ENCODE measurements at places on chromosomes 7 and 10.

DNA sequence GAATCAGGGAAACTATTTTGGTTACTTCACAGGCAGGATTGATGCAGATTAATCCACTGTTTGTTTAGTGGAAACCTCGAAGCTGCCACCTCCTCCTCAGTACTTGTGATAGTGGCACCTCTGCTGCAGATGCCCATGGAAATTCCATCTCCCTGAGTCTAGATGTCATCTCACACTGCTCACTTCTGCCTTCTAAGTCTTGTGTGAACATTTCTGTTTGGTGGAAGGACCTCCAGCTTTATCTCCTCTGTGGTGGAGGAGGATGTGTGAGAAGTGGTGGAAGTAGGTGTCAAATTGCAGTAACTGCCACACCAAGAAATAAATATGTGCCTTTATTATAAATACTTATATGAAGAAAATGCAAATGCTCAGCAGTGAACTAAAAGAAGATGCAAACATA is 25.8 kb upstream of the GPR141 start:
- no peak for DNase-seq

- DNase-seq, result no peak
These were observed 35.5 kb upstream of the ZMIZ2 start for GRCh38 chr7:44713141-44713540.

DNA sequence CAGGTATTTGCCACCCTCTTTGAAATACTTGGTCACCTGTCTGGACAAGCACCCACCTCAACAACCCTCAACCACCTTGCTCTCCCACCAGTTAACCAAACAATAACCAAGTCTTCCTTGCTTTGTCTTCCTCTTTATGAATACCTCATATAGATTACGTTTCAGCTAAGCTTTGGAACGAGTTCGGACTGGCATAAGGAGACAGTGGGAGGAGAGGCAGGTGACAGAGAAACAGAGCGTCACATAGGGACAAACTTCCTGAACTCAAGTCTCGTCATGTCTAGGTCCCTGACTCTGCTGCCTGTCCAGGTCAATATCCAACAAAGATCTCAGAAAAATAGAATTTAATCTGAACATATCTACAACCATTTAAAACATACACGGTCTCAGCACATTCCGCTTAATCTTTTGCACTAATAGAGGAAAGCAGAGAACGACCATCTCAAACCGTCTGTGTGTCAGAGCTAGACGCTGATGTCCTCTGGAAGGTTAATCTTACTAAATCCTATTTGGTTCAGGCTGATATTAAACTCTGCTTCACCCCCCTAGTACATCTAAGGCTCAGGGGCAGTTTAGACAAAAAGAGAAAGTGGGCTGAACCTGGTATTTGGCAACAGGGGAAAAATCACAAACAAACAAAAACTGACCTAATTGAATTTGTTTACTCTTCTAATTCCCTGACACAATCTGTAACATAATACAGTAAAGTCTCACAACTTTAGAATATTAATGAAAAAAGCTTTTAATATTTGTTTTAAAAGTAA is 26.4 kb upstream of the SVOPL start:
- no peak for DNase-seq

DNA sequence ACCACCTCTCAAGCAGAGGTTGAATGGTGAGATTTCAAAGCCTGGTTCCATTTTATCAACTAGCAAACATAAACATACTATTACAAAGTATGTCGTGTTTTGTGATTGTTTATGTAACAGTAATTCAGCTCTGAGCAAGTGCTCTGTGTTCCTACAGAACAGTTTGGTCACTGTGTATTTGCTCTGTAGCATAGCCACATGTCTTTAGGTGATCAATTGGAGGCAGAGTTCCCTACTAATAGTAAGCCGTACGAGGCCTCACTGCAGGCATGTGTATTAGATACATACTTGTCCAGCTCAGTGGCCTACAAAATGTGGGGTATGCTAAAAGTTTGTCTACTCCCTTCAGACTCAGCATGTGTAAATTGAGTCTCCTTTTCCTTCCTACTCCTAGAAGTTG is 53.0 kb downstream of the C1GALT1 start:
- DNase-seq, result no peak

- no peak for DNase-seq
These were observed 212.7 kb upstream of the ZNF804B start for GRCh38 chr7:88546808-88547207.

DNA sequence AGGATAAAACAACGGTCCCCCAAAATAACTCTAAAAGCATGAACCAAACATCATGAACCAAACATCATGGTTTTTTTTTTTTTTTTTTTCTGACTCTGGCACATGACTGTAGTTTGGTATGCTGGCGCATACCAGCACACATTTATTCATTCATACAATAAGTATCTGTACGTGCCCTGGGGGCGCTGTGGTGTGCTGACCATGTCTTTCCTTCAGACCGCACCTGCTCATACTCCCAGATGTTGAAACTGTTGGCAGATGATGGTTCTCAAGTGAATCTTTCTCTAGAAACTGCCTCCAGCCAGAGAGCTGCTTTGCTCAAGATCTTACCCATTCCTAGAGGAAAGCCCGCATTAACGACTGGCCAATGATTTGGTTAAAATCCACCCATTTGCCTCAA is 114.7 kb upstream of the ANKRD30A start:
- DNase-seq, result no peak

GRCh38 chr10:59585046-59585700 is 124.5 kb downstream of the SLC16A9 start:
- no peak for DNase-seq

DNA sequence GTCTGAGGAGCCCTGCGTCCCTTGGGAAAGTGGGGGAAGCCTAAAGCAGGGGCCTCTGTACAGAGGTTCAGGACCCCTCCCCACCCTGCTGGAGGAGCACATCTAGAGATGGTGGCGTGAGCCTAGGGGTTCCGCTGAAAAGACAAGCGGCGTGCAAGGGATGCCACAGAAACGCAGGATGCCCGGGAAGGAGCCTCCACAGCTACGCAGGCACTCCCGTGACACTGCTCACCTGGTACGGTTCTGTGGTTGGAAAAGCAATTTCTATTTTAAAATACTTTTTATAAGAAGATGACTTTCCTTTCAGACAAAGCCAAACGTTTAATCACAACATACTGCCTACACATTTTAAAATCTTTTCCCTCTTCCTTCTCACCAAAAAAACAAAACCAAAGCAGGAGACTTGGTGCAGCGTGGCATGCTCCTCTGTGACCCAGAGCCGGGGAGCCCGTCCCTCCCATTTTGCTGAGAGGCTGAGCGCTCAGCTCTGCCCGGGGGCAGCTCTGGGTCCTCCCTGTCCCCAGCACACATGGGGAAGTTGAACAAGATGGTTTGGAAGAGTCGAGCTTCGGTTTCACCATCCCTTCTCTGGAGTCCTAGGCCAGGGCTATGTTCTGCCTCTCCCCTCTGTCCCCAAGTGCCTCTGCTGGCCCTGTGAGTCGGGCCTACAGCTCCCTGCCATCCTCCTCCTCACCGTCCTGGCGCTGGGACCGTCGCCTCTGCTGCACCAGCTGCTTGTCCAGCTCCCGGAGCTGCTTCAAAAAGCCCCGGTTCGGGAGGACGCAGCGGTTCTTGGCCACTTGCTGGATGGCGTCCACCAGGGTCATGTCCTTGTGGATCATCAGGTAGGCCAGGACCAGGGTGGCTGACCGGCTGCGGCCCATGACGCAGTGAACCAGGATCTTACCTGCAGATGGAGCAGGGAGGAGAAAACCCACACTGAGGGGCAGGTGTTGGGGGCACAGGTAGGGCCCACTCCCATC is 74.0 kb upstream of the SAMD8 start:
- no peak for DNase-seq

DNA sequence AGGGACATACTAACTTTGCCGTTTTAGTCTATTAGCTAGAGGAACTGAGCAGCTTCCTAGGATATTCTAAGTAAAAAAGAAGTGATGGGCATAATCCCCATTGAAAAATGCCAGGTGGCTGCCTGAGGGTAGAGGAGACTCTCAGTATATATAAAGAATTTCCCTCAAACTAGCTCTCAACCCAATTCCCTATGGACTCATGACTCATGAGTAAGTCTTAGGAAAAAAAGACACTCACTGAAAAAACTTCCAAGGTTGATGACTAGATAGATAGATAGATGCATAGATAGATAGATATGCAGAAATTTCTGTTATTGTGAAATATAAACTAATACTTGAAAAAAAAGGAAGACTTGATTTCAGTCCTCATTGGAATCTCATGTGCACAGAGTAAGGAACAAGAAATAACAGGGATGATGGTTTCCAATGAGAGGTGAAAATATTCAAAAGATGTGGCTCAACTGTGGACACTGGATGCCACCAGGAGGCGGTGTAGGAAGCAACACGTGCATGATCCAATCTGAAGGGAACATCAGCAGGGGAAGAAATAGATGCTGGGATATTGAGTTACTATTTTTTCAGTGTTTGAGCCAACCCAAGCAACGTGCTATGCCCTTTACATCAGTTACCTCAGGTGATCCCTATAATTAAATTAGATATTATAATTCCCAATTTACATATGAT is 711.0 kb upstream of the LRRTM3 start:
- no peak for DNase-seq

- DNase-seq, result no peak
These were observed 215.2 kb upstream of the PPP2R2D start for GRCh38 chr10:131685576-131685975.

GRCh38 chr10:48896756-48897440 is 42.7 kb downstream of the LRRC18 start:
- no peak for DNase-seq

- no peak for DNase-seq
These were observed 104.2 kb downstream of the CTTNBP2 start for GRCh38 chr7:117769085-117769484.

GRCh38 chr7:130377178-130377577 is 3.1 kb upstream of the CPA1 start:
- no peak for DNase-seq

GRCh38 chr10:1881636-1882035 is 144.3 kb upstream of the ADARB2 start:
- no peak for DNase-seq
